ENCODE measurements at places on chromosomes 4 and X.
A peak's percentile ranks its signal among the peaks of the same experiment; 100 is the strongest.

- no peak for DNase-seq
Observed at GRCh38 chr4:82428526-82428968, 1.7 kb downstream of the HNRNPDL start.

DNA sequence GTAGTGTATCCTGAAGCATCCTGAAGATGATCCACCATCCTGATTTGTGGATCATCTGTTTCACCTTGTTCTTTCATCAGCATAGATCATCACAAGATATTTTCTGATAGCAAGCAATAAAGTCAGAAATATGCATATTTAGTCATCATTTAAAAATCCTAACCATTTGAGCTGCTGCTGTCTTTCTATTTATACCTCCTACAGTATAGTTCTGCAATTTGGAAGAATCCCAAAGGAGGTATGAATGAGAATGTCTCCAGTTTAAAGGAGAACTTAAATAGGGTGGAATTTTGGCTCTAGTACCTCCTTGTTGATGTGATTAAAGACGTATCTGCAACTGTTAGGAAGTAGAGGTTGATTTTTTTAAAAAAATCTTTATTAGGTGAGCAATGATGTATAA is 7.6 kb downstream of the SLC25A14 start:
- DNase-seq, result no peak

- no peak for DNase-seq
Observed at GRCh38 chr4:144787365-144788258, 141.7 kb downstream of the HHIP start.

GRCh38 chr4:119068529-119068962 is 67.1 kb upstream of the MYOZ2 start:
- no peak for DNase-seq

- DNase-seq, result peak; percentile 58
Observed at GRCh38 chrX:154308108-154308946, 12.7 kb downstream of the TKTL1 start.

DNA sequence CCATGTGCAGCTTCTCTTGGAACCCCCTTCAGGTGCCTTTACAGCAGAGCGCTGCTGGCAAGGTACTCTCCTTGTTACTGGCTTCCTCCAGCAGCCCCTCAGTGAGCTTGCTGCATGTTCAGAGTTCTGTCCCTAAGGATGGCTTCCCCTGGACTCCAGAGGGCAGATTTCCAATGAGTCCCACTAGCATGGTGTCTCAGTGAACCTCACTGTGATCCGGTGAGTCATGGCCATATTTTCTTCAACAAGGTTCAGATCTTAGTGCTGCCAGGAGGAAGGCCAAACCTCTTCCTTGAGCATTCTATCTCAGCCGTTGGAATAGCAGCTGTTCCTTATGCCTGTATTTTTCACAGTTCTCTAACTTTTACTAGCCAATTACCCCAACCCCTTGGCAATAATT is 98.8 kb downstream of the CASK start:
- no peak for DNase-seq

- no peak for DNase-seq
Observed at GRCh38 chr4:142354794-142355420, 491.2 kb downstream of the INPP4B start.

DNA sequence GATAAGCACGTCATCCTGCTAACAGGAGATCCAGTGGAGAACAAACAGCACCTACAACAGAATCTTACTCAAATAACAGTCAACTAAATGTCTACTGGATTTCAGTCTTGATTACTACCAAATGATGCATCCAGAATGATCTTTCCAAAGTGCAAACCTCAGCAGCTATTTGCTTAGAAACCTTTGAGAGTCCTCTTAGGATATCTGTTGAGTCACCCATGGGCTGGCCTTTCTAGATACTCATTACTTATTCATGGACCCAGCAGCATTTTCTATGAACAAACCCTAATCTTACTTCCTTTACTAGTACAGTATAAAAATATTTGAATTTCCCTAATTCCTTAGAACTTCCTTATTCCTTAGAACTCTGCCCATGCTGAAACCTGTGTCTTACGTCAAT is 118.5 kb upstream of the PABPC4L start:
- DNase-seq, result no peak

DNA sequence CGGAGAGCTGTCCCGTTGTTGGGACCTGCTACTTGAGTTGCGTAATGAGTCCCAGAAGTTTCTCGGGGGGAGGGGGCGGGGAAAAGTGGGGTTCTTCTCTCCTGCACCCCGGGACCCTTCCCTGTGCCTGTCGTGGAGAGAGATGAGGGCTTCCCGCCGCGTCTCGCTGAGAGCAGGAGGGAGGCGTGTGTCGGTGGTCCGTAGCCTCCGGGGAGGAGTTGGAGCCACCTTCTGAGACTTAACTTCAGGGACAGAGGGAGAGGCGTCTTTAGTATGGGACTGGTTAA is 698 bp downstream of the AFF1 start:
- no peak for DNase-seq

GRCh38 chr4:181933471-181933870 is 309.7 kb upstream of the TENM3 start:
- DNase-seq, result no peak

- DNase-seq, result no peak
Observed at GRCh38 chr4:151809716-151810115, 48.9 kb upstream of the GATB start.

- no peak for DNase-seq
Observed at GRCh38 chr4:158043971-158044618, 128.7 kb downstream of the GASK1B start.

DNA sequence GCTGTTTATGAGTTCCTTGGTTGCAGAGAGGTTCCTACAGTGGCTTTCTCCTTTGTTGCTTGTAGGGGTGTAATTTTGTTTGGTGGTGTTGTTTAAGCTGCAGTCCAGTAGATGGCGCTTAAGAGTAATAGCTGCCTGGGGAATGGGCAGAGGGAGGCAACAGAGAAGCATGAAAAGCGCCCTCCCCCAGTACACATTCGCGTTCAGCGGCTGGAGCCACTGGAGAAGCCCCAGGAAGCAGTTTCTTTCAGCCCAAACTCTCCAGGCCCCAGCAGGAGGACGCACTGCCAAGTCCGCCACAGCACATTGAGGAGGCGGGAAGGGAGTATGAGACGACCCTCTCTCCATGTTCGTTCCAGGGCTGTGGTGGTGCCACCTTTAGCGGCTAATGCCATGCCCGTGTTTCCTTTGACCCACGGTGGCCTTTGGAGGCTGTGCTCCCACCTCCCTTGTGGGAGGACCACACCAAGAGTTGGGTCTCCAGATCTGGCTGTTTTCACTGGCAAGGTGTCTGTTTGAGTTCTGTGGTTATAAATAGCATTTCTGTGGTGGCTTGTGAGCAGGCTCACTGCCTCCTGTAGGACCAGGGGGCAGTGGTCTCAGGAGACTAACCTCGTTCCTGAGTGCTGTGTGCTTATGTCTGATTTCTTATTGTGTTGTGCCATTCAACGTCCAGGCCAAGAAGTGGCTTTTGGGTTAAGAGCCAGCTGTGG is 252.3 kb downstream of the ARHGAP10 start:
- DNase-seq, result no peak

- DNase-seq, result no peak
Observed at GRCh38 chrX:68710870-68711576, 63.6 kb downstream of the STARD8 start.

GRCh38 chrX:140765043-140765784 is 55.7 kb downstream of the LINC00632 start:
- DNase-seq, result no peak

DNA sequence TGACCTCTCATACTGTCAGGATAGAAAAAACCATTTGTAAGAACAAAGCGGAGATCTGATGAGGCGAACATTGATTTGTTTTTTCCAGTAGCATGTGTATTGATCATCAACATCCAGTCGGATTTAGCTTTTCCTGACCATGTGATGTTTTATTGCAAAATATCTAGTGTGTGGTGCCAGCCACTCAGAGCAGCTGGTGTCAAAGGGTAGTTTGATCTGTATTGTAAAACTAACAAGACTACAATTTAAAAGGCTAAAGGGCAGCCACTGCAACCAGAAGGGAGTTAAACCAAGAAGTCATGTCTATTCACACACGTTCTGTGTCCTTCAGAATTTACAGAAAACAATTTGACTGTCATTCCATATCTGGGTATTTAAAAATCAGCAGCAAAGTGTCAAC is 719.0 kb upstream of the FRG1 start:
- DNase-seq, result no peak

GRCh38 chrX:154373340-154374306 is 811 bp downstream of the FLNA start:
- no peak for DNase-seq

- DNase-seq, result no peak
Observed at GRCh38 chr4:70914631-70915030, 12.5 kb downstream of the MOB1B start.

GRCh38 chr4:24443200-24443599 is 141.2 kb downstream of the DHX15 start:
- DNase-seq, result no peak

All from stimulated activated CD4-positive, alpha-beta T cell treated with anti-CD3 and anti-CD28 coated beads, Interleukin-1b, Interleukin-23, amount 100 ng/mL, for 4 hours (primary cell).